ENCODE measurements at places on chromosomes 3 and 15.

DNA sequence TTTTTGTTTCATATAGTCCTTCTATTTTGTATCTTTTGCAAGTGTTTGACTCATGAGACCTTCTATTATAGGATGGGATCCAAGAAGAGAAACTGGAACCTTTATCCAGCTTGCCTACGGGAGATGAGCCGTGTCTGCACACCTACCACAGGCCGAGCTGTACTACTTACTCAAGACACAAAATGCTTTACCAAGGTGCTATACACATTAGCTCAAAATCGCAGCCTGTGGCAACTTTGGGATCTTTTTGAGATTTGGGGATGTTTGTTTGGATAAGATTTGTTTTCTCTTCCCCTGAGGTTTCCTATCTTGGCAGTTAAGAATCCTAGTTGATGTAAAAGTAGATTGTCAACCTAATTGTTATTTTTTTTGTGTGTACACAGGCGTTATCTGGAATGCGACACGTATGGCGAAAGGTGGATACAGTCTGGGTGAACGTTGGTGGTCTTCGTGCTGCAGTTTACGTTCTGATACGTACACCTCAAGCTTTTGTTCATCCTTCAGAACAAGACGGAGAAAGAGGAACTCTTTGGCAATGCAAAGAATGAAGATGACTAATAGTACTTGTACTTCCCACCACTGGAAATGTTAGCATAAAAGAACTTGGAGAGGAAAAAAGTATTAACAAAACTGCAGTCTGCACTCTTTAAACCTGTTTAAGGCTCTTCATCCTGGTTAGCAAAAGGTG, 13.1 kb upstream of the SETD5 start:
- DNase-seq = no peak

DNA sequence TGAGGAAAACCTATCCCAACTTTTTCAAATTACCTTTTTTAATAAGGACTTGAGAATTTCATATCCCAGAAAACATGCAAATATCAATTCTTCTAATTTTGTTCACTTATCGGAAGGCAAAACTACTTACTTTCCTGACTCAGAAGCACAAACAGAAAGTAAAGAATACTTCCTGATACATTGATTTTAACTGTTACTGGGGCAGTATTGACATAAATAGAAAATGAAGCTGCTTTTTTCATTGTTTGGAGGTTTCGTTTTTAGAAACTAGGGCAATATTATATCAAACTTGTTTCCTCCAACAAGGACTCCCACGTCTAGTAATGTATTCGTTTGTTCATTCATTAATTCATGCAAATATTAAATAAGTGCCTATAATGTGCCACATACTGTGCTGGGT, 19.1 kb downstream of the PAQR9 start:
- no peak for DNase-seq

GRCh38 chr3:187491371-187491770, 123.2 kb downstream of the RTP4 start:
- DNase-seq = no peak

DNA sequence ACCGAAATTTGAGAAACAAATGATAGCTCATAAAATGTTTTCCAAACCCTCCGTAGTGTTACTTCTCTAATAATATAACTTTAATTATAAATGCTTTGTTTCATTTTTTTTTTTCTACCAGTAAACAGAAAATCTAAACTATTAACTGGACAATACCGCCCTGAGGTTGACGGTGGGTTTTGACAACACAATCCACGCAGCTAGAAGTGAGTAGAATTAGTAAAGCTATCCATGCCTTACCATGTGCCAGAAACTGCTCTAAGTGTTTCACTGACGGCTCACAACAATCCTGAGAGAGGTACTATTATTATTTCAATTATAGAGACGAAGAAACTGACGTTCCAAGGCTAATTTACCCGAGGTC, 410 bp downstream of the NDUFAF1 start:
- DNase-seq = no peak

DNA sequence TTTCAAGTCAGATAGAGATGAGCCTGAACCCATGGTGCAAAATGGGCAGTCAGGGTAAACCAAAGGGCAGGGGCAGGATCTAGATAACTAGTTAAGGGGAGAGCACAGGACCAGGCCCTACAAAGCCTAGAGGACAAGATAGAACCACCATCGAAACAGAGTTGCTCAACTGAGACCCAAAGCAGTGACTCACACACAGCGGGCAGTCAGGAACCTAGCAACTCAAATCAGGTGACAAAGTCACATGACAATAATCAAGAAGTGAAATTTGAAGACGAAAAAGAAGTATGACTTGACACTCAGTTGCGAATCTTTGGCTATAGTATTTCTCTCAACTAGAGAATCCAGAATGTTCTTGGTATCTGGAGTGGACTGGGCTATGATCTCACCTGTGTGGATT, 136.0 kb upstream of the PTPRG start:
- no peak for DNase-seq

GRCh38 chr15:82966671-82967071, 14.2 kb upstream of the HOMER2 start:
- peak; percentile 50 for DNase-seq

- DNase-seq = no peak
Observed at GRCh38 chr15:73901126-73901810, 25.0 kb upstream of the LOXL1 start.

DNA sequence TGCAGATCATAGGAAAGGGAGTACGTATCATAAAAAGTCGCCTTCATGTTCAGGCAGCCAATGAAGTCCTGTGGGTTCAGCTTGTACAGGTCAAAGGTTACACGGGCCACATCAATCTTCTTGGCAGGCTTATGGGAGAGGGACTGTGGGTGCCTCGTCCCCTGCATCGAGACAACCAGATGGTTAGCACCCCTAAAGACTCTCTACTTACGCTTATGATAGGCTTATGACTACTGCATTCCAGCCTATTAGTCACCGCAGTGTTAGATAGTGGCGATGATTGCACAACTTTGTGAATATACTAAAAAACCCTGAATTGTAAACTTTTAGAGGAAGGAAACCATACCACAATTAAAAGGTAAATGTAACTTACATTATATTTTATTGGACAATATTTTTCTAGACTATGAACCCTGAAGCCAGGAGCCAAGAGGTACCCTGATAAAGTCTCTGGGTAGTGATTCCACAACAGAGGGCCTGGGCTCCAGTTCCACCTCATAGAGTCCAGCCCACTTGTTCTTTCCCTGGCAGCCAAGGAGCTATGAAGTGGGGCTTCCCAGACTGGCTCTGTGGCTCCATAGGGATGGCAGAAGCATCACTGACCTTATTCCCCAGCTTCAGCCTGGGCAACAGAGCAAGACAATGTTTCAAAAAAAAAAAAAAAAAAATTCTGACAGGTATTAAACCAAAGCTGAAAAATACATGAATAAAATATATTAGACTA, 2.5 kb upstream of the FANCD2 start:
- DNase-seq = no peak

GRCh38 chr15:45393851-45394250, 15.5 kb upstream of the GATM start:
- no peak for DNase-seq

All from GM06990 (cell line).